IMR-90 (cell line): ENCODE measurements at places on chromosomes 2 and 18. TPM values are rescaled to one million over a fixed set of nuclear protein-coding genes. Genes with fewer than 3 reads are reported as not detected.

NPHP1 gene
- 1.8 and 2.8 TPM in 2 replicates for total RNA-seq

DNA sequence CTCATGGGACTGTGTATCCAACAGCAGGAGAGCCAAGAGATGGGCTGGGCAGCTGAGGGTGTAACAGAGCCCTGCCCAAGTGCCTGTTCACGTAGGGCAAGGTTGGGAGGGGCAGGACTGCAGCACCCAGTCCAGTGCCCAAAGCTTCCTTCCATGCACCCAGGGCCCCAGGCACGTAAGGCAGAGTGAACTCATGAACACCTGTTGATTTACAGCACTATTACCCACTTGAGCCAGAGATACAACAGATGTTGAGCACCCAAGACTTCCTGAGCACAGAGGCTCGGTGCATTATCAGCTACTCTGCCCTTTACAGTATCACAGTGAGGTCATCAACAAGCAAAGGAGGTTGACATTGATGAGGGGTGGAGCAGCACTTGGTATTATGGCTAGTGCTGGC lies 50.2 kb upstream of the FHL2 start:
- DNase-seq: no peak

DSG4 gene
- total RNA-seq: not detected in 2 replicates

FOXD4L1 gene
- total RNA-seq: not detected in 2 replicates

- peak; percentile 57 for DNase-seq
Observed at GRCh38 chr2:39325966-39326365, 82.2 kb upstream of the CDKL4 start.

DNA sequence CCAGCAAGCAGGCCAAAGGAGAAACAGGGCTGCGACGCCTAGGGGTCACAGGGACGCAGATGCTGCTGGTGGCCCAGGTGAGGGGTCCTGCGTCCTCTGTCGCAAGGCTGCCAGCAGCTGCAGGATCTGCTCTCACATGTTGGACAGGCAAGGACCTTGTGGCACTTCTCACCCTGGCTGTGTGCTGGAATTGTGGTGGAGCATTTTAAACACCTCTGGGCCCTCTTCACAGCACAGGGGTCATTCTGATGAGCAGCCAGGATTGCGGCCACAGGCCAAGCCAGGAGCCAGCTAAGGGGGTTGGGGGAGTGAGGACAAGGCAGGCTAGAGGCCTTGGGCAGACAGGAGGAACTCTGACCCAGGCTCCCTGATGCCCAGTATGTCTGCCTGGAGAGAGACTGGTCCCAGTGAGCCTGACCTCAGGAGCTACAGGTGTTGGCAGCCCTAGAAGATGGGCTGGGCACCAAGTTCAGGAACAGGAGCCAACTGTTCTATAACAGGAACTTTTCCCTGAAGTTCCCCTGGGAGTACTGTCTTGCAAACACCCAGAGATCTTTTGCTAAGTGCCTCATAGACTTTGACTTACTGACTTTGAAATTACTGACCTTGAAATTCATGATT lies 40.2 kb downstream of the EFR3B start:
- DNase-seq: no peak

GRCh38 chr18:34314847-34315246 lies 90.1 kb upstream of the NOL4 start:
- DNase-seq: no peak

HIBCH gene
- 8.8 and 15.6 TPM in 2 replicates for total RNA-seq

- DNase-seq: no peak
Observed at GRCh38 chr2:11711751-11712150, 34.7 kb upstream of the LPIN1 start.

DNA sequence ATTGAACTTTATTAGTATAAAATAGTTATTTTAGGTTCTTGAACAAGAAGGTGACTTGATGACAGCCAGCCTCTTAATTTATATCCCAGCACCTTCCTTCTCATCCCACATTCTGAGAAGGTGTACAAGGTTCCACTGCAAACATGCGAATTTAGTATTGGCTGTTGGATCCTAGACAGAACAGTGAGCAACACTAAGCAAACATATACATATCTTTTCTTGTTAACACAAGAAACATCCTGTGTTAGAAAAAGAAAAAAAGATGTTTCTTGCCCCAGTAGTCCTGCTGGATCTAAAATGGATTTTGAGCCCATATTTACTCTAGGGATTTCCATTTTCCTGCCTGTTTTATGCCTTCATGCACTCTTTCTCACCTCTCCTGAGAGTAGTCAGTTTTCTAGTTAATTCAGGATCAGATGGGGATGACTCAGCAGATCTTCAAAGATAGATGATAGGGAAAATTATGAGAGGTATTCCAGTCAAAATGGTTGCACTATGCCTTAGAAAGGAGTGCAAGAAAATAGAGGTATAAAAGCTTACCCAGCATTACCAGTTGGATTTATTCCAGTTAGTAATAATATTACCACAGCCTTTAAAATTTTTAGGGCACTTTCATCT lies 336.5 kb downstream of the MEIS1 start:
- peak; percentile 23 for DNase-seq

DNA sequence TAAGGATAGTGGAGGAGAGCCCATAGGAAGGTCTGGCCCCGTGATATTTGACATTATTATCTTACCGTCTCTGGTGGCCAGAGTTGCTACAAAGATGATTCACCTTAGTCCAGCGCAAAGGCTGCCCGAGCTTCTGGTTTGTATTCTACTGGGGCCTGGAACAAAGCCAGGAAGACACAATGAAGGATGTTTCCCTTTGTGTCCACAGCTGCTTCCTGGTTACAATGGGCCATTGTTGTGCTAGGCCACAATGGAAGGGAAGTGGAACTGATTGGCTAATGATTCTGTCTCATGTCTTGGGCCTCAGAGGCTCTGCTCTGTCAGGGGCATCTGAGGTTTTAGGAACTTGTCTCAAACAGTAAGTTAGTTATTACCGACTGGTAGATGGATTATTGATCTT lies 132.2 kb downstream of the TDRD15 start:
- no peak for DNase-seq

- DNase-seq: no peak
Observed at GRCh38 chr2:58578276-58578675, 337.2 kb upstream of the FANCL start.

- DNase-seq: no peak
Observed at GRCh38 chr2:11842336-11842735, 95.9 kb downstream of the LPIN1 start.

DNA sequence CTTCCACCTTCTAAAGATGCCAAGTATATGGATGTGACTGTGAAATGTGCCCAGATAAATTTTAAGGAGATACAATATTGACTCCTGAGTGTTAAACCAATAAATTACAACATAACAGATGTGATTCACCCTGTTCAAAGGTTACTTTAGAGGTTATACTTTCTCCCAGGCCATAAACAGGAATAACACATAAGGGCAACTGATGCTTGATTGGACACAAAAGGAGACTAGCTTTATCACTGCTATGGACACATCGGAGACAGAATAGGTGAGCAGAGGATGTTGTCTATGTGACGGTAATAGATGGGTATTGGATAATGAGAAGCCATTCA lies 31.9 kb upstream of the SLC25A52 start:
- DNase-seq: no peak

CCDC68 gene
- 0.54 and 1.4 TPM in 2 replicates for total RNA-seq

DNA sequence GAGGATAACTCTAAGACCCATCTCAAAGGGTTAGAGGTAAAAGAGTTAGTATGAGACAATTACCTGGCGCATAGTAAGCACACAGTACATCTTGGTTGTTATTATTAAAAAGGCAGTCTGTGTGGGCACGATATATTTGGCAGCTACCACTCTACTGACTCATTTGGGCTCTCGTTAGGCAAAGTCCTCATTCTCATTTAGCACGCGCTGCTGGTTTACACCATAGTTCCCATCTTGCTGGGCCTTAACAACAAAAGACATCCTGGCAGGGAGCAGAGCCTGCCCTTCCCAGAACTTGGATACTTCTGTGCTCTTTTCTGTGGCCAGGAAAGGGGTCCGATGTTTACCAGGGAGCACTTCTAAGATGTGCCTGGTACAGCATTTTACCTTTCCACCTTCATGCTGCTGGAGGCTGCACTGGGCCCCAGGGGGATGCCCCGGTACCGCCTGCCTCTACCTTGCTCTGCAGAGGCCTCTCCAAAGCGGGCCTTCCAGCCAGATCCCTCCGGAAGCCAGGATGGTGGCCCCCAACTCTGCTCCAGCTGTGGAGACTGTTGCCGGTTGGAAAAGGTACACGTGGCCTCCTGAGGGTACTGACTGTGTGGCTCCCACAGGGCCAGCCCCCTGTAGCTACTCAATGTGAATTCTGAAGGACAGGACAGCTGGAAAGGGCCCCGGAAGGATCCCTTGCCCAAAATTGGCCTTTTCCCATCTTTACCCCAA lies 15.0 kb downstream of the GLI2 start:
- peak; percentile 21 for DNase-seq
